ENCODE measurements at places on chromosomes 2 and 18. TPM values are rescaled to one million over a fixed set of nuclear protein-coding genes. Genes with fewer than 3 reads are reported as not detected.

CCDC121 gene
- polyA plus RNA-seq = 6.5 TPM

DNA sequence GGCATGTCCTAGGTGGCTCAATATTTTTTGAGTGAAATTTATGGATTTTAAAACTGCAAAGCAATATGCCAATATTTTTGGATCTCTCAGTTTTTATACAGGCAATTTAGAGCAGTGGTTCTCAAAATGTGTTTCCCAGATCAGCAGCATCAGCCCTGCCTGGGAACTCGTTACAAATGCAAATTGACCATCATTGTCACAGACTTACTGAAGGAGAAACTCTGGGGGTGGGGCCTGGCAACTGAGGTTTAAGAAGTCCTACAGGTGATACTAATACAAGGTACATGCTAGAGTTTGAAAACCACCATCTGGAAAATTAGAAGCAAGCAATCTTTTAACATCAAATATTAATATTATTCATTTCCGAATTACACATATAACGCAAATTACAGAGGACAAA, 215.6 kb upstream of the PID1 start:
- H3K36me3 ChIP-seq = peaks cover 9% of the 10 kb centered on the region
- peaks cover 3% of the 10 kb centered on the region for H3K4me1 ChIP-seq
- no peaks in the 10 kb centered on the region for H3K27me3 ChIP-seq
- H3K4me3 ChIP-seq = no peak overlapping the region

- no peaks in the 10 kb centered on the region for H3K4me1 ChIP-seq
- H3K4me3 ChIP-seq = no peak overlapping the region
- H3K27ac ChIP-seq = no peak overlapping the region
- H3K36me3 ChIP-seq = no peaks in the 10 kb centered on the region
- H3K27me3 ChIP-seq = no peaks in the 10 kb centered on the region
- no peak for DNase-seq
Measured at GRCh38 chr18:74063557-74063956, 84.1 kb downstream of the FBXO15 start.

MAPK4 gene
- 23.4 TPM for polyA plus RNA-seq

DNA sequence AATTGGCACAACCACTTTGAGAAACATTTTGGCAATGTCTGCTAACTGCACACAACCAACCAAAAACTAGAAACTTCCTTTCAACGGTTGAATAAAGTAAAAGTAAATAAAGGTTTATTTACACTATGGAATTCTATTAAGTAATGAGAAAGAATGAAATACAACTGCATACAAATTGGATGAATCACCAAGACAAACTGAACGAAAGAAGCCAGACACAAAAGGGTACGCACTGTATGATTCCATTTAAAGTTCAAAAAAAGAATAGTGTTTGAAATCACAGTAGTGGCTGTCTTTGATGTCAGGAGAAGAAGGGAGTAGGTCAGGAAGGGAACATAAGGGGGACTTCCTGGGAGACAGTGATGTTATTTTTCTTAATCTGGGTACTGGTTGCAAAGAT, 46.5 kb upstream of the SULT1C3 start:
- no peak overlapping the region for H3K27ac ChIP-seq
- DNase-seq = no peak
- H3K4me1 ChIP-seq = no peaks in the 10 kb centered on the region
- H3K36me3 ChIP-seq = no peaks in the 10 kb centered on the region
- H3K4me3 ChIP-seq = no peak overlapping the region

GRCh38 chr2:10500601-10501361, 52.7 kb upstream of the ODC1 start:
- no peak overlapping the region for H3K4me3 ChIP-seq
- no peaks in the 10 kb centered on the region for H3K36me3 ChIP-seq
- peaks cover 19% of the 10 kb centered on the region for H3K4me1 ChIP-seq
- H3K27me3 ChIP-seq = peaks cover 2% of the 10 kb centered on the region
- no peak for DNase-seq

SERPINB7 gene
- polyA plus RNA-seq = not detected

DNA sequence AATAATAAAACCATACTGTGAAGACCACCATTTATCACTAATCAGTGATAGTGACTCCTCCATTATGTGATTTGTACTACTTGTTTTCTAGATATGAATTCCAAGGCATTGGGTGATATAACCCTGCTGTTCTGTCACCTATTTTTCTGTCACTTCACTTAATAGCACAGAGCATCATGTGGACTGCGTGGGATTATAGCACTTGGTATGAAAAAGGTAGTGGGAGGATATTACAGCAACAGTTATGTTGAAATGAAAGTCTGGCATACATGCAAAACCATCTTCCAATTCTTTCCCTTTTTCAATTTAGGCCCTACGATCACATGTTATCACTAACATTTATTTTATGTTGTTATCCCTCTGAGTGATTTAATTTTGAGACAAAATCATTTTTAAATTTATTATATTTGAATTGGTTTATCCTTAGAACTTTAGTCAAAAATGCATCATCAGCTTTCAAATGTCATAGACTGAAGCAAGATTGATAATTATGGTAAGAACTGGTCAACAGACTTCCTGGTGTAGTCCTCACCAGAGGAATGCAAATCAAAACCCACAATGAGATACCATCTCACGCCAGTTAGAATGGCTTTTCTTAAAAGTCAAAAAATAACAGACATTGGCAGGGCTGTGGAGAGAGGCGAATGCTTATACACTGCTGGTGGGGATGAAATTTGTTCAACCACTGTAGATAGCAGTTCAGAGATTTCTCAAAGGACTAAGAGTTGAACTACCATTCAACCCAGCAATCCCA, 242.6 kb downstream of the IKZF2 start:
- DNase-seq = no peak
- no peaks in the 10 kb centered on the region for H3K36me3 ChIP-seq
- H3K27me3 ChIP-seq = no peaks in the 10 kb centered on the region
- no peaks in the 10 kb centered on the region for H3K4me1 ChIP-seq

KRTCAP3 gene
- 2.6 TPM for polyA plus RNA-seq

GPR55 gene
- 0.12 TPM for polyA plus RNA-seq

DNA sequence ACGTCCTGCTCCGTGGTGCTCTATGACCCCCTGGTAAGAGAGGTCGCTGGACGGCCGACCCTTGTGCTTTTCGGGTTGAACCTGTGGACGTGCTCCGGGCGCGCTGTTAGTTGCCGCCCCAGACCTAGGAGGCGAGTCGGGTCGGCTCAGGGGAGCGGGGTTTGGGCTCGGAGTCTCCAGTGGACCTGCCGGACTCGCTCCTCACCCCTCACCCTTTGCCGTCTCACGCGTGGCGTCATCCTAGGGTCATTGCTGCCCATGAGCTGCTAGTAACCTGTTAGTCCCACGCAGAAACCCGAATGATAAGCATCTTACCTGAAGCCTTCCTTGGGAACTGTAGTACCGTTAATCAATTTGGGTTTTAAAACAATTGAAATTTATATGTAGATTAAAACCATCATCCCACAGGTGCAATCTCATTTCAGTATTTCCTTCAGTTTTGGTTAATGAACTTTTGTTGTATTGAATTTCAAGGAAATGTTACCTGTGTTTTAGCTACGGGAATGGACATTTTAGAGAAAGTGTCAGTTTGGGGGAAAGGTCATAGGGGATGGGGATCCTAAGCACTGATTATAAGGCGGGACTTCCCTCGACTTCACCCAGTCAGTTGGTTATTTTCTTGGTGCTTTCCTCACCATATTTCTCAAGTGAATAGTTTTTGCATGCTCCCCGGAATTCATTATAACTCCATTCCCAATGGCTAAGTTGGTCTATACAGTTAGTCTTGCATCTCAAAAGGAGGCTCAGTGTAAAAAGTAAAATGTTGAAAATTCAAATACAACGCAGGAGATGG, 536 bp downstream of the ELP2 start:
- peaks cover 3% of the 10 kb centered on the region for H3K36me3 ChIP-seq
- no peaks in the 10 kb centered on the region for H3K27me3 ChIP-seq
- H3K27ac ChIP-seq = peak overlapping the region; percentile 100
- no peak for DNase-seq
- H3K4me1 ChIP-seq = peaks cover 8% of the 10 kb centered on the region
- H3K4me3 ChIP-seq = peak overlapping the region; percentile 96

TUBA3E gene
- polyA plus RNA-seq = not detected

GRCh38 chr2:189285962-189286645, 106.5 kb upstream of the COL5A2 start:
- no peak overlapping the region for H3K27ac ChIP-seq
- DNase-seq = no peak
- H3K36me3 ChIP-seq = no peaks in the 10 kb centered on the region

DNA sequence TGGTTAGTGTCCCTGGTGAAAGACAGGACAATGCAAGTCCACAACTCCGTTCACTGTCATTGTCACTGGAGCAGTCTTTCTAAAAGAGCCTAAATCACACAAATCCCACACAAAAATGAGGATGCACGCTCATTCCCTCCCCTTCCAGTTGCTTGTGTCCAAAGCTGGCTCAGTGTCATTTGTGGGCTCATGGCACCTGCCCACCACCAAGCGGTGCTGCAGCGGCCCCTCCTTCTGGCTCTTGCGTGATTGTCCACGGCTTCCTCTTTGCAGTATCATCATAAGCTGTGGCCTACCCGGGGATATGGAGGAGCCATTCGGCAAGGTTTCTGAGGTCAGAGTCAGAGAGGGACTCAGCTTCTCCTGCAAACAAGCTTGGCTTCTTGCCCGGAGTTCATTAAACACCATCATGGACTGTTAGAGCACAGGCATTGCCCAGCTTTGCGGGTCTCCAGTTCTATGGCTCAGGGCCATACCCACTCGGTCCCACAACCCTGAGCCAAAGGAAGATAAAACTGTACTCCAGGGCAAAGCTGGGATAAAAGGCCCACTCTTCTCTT, 179.4 kb upstream of the AGAP1 start:
- no peaks in the 10 kb centered on the region for H3K27me3 ChIP-seq
- peaks cover 20% of the 10 kb centered on the region for H3K4me1 ChIP-seq

TMEM37 gene
- 1.6 TPM for polyA plus RNA-seq

DNA sequence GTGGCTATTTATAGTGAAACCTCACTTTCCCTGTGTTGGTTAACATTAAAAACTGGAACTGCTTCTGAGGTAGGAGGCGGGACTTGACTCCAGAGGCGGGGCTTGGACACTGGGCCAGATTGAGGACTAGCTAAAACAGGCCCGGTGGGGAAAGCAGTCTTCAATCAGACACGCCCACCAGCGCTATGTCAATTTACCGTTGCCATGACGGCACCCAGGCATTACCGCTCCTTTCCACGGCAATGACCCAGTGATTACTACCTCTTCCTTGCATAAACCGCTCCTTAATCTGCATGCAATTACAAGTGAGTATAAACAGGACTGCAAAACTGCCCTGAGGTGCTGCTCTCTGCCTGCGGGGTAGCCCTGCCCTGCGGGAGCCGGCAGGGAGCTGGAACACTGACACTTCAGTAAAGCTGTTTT, 35.3 kb downstream of the LRRFIP1 start:
- H3K36me3 ChIP-seq = no peaks in the 10 kb centered on the region
- peak; percentile 92 for DNase-seq
- H3K27ac ChIP-seq = no peak overlapping the region
- H3K4me3 ChIP-seq = no peak overlapping the region
- H3K27me3 ChIP-seq = no peaks in the 10 kb centered on the region
- H3K4me1 ChIP-seq = peaks cover 25% of the 10 kb centered on the region

DNA sequence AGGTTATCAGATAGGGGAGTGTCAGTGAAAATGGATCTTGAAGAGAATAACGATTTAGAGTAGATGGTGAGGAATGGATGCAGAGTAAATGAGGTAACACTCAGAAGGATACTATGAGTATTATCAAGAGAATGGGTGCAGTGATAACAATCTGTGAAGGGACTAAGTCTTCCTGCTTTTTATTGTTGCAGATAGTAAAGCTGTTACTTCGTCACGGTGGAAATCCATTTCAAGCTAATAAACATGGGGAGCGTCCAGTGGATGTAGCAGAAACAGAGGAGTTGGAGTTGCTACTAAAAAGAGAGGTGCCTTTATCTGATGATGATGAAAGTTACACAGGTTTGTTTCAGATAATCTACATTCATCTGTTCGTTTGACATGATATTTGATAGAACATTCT, 85.1 kb downstream of the ANKRD12 start:
- no peaks in the 10 kb centered on the region for H3K27me3 ChIP-seq
- peaks cover 10% of the 10 kb centered on the region for H3K36me3 ChIP-seq
- no peak overlapping the region for H3K27ac ChIP-seq
- no peaks in the 10 kb centered on the region for H3K4me1 ChIP-seq
- DNase-seq = no peak
- H3K4me3 ChIP-seq = no peak overlapping the region

AMER3 gene
- polyA plus RNA-seq = 11.4 TPM

- H3K36me3 ChIP-seq = no peaks in the 10 kb centered on the region
- peaks cover 4% of the 10 kb centered on the region for H3K4me1 ChIP-seq
- no peak for DNase-seq
- no peaks in the 10 kb centered on the region for H3K27me3 ChIP-seq
Measured at GRCh38 chr2:38148501-38148900, 72.5 kb upstream of the CYP1B1 start.
